ENCODE measurements at places on chromosomes 11 and 22. TPM values are rescaled to one million over a fixed set of nuclear protein-coding genes. Genes with fewer than 3 reads are reported as not detected.

- H3K4me1 ChIP-seq = peaks cover 62% of the 10 kb centered on the region
- no peaks in the 10 kb centered on the region for H3K36me3 ChIP-seq
- H3K27ac ChIP-seq = peak overlapping the region; percentile 87
- no peaks in the 10 kb centered on the region for H3K27me3 ChIP-seq
Observed at GRCh38 chr11:15969701-15970329, 386.5 kb downstream of the SOX6 start.

GRCh38 chr11:83871054-83871453, 584.9 kb upstream of the CCDC90B start:
- H3K27me3 ChIP-seq = no peaks in the 10 kb centered on the region
- no peak overlapping the region for H3K4me3 ChIP-seq
- H3K4me1 ChIP-seq = no peaks in the 10 kb centered on the region
- no peaks in the 10 kb centered on the region for H3K36me3 ChIP-seq

DNA sequence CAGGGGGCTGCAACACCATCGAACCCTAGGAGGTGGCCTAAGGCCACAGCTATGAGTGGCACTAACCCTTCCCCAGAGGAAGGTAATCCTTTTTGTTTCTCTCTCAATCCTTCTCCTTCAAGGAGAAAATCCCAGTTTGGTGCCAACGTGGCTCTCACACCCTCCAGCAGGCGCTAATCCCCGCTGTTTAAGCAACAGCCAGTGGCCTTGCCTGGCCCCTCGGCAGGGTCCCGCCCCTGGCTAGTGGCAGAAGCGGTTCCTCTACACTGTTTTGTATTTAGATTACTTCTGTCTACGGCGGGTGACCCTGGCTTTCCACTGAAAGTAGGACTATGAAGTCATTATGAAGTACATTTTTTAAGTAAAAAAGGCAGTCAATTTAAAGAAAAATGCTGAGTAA, 15.5 kb downstream of the GNAZ start:
- no peak overlapping the region for H3K4me3 ChIP-seq
- H3K36me3 ChIP-seq = no peaks in the 10 kb centered on the region
- DNase-seq = no peak
- H3K4me1 ChIP-seq = no peaks in the 10 kb centered on the region

The SMC1B gene
- total RNA-seq = not detected

- no peak overlapping the region for H3K27ac ChIP-seq
- H3K27me3 ChIP-seq = peaks cover 48% of the 10 kb centered on the region
- H3K4me1 ChIP-seq = peaks cover 15% of the 10 kb centered on the region
- no peaks in the 10 kb centered on the region for H3K36me3 ChIP-seq
- H3K4me3 ChIP-seq = no peak overlapping the region
Observed at GRCh38 chr11:15118431-15118830, 3.7 kb downstream of the INSC start.

GRCh38 chr11:69881467-69882269, 62.5 kb upstream of the FGF3 start:
- H3K27ac ChIP-seq = no peak overlapping the region
- H3K36me3 ChIP-seq = no peaks in the 10 kb centered on the region
- no peak overlapping the region for H3K4me3 ChIP-seq
- peak; percentile 10 for DNase-seq

DNA sequence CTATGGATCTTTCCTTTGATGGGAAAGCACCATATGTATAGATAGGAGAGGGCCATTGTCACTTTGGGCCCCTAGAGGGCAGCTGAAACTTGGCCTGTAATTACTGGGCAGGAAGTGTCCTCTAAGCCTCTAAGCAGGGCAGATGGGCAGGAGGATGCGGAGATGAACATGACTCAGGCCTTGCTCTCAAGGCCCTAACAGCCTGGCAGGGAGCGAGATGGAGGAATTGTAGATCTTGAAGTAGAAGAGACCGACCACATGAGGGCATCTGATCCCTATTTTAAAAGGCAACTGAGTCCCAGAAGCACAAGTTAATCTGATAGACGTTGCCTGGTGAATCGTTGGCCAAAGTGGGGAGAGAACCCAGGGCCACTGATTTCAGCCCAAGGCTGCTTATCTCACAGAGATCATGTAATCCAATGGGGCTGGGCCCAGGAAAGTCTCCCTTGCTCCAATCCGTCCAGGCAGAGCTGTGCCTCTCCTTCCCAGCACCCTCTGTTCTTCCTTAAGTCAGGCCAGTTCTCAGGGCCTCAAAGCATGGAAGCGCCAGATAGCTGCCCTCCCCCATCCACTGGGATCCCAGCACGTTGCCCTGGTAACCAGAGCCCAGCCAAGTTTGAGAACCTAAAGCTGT, 2.5 kb upstream of the SEPTIN3 start:
- no peak overlapping the region for H3K4me3 ChIP-seq
- H3K27ac ChIP-seq = no peak overlapping the region
- no peaks in the 10 kb centered on the region for H3K4me1 ChIP-seq
- DNase-seq = no peak

- peak overlapping the region; percentile 84 for H3K4me3 ChIP-seq
- peak overlapping the region; percentile 91 for H3K27ac ChIP-seq
- peaks cover 22% of the 10 kb centered on the region for H3K27me3 ChIP-seq
- no peak for DNase-seq
- peaks cover 88% of the 10 kb centered on the region for H3K4me1 ChIP-seq
- no peaks in the 10 kb centered on the region for H3K36me3 ChIP-seq
Observed at GRCh38 chr11:46917109-46917761, 1.1 kb downstream of the LRP4 start.

- no peaks in the 10 kb centered on the region for H3K27me3 ChIP-seq
- H3K4me3 ChIP-seq = no peak overlapping the region
- no peaks in the 10 kb centered on the region for H3K36me3 ChIP-seq
- no peak overlapping the region for H3K27ac ChIP-seq
Observed at GRCh38 chr11:124176925-124177715, 6.0 kb upstream of the OR10D3 start.

GRCh38 chr11:77789061-77789730, 31.3 kb downstream of the RSF1 start:
- H3K36me3 ChIP-seq = peaks cover 11% of the 10 kb centered on the region
- peaks cover 30% of the 10 kb centered on the region for H3K4me1 ChIP-seq
- H3K27me3 ChIP-seq = no peaks in the 10 kb centered on the region
- DNase-seq = no peak
- H3K27ac ChIP-seq = no peak overlapping the region

GRCh38 chr11:124194293-124195188, 11.4 kb downstream of the OR10D3 start:
- H3K4me3 ChIP-seq = no peak overlapping the region
- H3K27ac ChIP-seq = no peak overlapping the region
- no peaks in the 10 kb centered on the region for H3K27me3 ChIP-seq
- H3K4me1 ChIP-seq = no peaks in the 10 kb centered on the region
- no peaks in the 10 kb centered on the region for H3K36me3 ChIP-seq

DNA sequence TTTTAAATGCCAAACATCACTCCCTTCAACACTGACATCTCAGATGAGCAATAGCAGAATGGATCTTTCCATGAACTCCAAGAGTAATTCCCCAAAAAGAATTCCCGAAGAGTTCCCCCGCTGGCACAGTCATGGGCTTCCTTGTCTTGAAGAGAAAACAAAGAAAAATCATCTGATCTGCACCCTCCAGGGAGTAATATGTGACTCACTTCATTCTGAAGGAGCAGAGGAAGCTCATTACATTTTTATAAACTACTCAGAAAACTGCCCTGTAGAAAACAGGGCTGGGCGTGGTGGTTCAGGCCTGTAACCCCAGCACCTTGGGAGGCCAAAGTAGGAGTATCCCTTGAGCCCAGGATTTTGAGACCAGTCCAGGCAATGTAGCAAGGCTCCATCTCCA, 35.7 kb downstream of the CELSR1 start:
- H3K4me3 ChIP-seq = no peak overlapping the region
- no peak for DNase-seq
- H3K36me3 ChIP-seq = no peaks in the 10 kb centered on the region
- H3K27ac ChIP-seq = no peak overlapping the region
- no peaks in the 10 kb centered on the region for H3K4me1 ChIP-seq

The LAYN gene
- 2.8 TPM for total RNA-seq

- DNase-seq = no peak
- no peak overlapping the region for H3K4me3 ChIP-seq
- H3K36me3 ChIP-seq = peaks cover 14% of the 10 kb centered on the region
- peaks cover 9% of the 10 kb centered on the region for H3K4me1 ChIP-seq
Observed at GRCh38 chr11:28366549-28367346, 258.6 kb downstream of the METTL15 start.

DNA sequence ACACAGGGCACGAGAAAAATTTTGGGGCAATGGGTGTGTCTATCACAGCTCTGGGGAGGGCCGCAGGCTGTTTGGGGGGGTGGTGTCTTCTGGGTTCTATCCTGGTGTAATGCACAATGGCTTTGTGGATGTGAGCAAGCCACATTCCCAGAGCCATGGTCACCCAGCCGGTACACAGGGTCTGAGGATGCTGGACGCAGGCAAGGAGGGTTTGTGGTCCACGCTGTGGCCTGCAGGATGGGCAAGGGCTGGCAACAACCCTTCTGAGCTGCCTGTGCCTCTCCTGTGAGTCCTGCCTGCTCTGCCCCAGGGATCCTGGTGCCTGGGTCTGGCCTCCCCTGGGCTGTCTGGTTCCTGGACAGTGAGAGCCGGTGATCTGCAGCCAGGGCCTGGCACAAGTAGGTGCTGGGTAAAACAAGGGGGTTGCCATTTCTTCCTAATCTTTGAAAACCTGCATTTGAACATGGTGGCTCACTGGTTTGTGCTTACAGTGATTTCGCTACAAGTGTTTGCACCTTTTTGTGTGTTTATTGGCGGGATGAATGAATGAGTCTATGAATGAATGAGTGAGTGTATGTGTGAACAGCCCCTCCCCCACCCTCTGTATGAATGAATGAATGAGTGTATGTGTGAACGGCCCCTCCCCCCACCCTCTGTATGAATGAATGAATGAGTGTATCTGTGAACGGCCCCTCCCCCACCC, 4.4 kb upstream of the MRPL23 start:
- peaks cover 29% of the 10 kb centered on the region for H3K4me1 ChIP-seq
- DNase-seq = no peak
- peak overlapping the region; percentile 17 for H3K27ac ChIP-seq
- H3K36me3 ChIP-seq = no peaks in the 10 kb centered on the region
- H3K27me3 ChIP-seq = no peaks in the 10 kb centered on the region

GRCh38 chr11:88521399-88521798, 183.9 kb upstream of the CTSC start:
- H3K27ac ChIP-seq = no peak overlapping the region
- no peak for DNase-seq
- no peaks in the 10 kb centered on the region for H3K27me3 ChIP-seq
- H3K4me3 ChIP-seq = no peak overlapping the region

GRCh38 chr11:11816511-11817314, 25.1 kb upstream of the USP47 start:
- no peaks in the 10 kb centered on the region for H3K27me3 ChIP-seq
- no peak overlapping the region for H3K4me3 ChIP-seq
- H3K4me1 ChIP-seq = peaks cover 10% of the 10 kb centered on the region
- no peaks in the 10 kb centered on the region for H3K36me3 ChIP-seq
- DNase-seq = no peak
- no peak overlapping the region for H3K27ac ChIP-seq

DNA sequence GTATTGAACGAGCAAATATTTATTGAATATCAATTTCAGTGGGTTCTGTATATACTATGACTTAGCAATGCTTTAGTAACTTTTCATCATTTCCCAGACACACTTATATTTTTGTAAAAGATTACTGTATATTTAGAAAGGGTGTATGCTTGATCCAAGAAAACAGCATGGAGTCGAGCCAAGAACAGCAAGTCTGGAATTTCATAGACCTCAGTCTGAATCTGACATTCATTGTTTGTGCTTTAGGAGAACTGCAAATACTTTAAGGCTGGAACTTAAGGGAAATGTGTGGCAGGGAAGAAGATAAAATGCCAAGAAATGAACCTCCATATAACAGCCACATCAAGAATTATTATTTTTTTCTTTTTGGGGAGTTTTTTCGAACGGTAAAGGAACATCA, 1156.8 kb downstream of the LRRC4C start:
- DNase-seq = no peak
- no peak overlapping the region for H3K4me3 ChIP-seq
- H3K27ac ChIP-seq = no peak overlapping the region
- no peaks in the 10 kb centered on the region for H3K27me3 ChIP-seq
- H3K4me1 ChIP-seq = no peaks in the 10 kb centered on the region

DNA sequence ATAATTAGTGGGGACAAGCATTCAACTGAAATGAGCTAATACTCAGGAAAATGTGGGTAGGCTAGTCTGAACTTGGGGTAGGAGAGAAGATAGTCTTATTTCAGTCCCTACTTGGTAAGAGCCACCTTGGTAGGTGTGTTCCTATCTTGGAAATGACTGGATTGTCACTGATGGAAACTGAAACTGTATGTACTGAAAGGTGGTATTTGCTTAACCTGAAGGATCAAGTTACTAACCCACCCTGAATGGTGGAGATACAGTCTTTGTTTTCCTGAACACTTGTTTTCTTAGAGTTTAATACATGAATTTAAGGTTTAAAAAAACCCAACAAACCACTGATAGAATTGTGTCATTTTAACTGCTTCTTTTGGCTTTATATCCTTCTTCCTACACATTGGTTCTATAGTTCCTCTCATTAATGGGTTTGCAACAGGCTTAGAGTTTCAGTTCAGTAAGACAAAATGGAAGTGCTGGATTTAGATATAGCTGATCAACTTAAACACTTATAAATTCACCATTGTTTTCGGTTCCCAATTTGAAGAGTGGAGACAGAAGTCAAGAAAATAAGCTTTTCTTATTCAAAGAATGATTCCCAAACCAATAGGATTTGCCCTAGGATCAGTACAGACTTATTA, 4.2 kb downstream of the FAR1 start:
- H3K36me3 ChIP-seq = no peaks in the 10 kb centered on the region
- H3K27me3 ChIP-seq = no peaks in the 10 kb centered on the region
- H3K27ac ChIP-seq = no peak overlapping the region
- no peak overlapping the region for H3K4me3 ChIP-seq

DNA sequence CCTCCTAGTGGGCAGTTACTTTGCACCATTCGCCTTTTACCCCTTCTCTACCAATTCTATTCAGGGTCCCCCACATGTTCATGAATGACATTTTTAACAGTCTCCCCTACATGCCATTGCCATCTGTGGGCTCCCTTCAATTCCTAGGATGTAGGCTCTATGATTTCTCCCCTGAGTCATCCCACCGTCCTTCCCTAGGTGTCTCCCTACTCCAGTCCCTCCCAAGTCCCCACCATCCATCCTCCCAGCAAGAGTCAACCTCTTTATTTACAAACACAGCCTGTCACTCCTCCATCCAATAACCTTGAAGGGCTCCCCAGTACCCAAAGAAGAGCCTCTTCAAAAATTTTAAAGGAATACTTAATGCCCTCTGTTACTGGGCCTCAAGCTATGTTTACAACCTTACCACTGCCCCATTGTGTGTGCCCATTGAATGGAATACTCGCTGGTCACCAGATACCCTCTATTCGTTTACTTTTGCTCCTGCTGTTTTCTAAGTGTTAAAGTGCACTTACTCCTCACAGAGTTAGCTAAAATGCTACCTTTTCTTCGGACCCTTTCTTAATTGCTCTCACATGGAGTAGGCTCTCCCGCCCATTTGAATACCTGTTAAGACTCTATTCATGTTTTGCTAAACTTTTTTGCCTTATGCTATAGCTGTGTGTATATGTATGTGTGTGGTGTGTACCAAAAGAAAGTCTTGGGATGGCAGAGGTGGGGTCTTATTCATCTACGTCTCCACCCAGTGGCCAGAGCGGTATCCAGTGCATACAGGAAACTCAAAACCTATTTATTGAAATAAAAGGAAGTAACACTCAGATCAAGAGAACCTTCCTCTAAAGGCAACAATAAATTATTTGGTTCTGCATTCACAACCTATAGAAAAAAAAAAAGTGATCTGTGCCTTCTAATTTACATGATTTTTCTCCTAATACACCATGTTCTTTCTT, 235.8 kb upstream of the CCDC90B start:
- no peaks in the 10 kb centered on the region for H3K4me1 ChIP-seq
- no peaks in the 10 kb centered on the region for H3K27me3 ChIP-seq
- H3K27ac ChIP-seq = no peak overlapping the region

The PNPLA5 gene
- not detected for total RNA-seq

The NLRP14 gene
- total RNA-seq = not detected

Data from left ventricle myocardium inferior (tissue), 1 donor.